ENCODE measurements at places on chromosomes 5 and 9.

- no peak for DNase-seq
Measured at GRCh38 chr5:42502613-42503470, 79.6 kb downstream of the GHR start.

GRCh38 chr5:149581931-149582768, 852 bp downstream of the ARHGEF37 start:
- DNase-seq = no peak

DNA sequence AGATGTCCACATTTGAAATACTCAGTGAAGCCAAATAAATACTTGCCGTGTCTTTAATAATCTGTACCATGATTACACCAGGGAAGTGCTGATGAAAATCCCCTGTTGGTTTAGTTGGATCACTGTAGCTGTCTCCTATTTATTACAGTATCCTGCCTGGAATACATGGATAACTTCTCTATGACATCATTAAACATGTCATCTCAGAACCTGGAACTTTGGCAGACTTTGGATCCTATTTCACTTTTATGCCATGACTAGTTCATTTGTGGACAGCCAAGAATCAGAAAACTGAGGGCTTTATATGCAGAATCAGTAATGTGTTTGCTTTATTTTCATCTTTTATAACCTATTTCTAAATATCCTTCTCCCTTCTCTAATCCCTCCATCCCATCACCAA, at the start of gene TXNDC8:
TXNDC8 (minus strand) TSS at position 137 of the 400 bp plus-strand sequence.
- no peak for DNase-seq

GRCh38 chr5:178378527-178379484, 146.2 kb upstream of the PHYKPL start:
- no peak for DNase-seq

DNA sequence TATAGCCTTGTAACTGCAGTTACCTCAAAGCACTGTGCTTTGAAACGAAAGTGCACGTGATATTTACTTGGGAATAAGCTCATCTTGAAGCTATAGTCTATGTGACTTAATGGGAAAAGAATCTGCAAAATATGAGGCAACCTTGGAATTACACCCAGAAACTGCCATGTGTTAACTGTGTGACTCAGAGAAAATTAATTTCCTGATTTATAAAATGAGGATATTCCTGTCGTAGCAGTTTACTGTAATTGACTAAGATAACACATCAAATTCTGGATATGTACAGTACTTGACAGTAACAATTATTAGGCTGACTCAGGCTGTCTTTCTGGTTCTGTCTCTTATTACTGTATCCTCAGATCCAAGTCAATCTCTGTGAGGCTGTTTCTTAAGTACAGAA, 1079.9 kb upstream of the ACO1 start:
- no peak for DNase-seq

DNA sequence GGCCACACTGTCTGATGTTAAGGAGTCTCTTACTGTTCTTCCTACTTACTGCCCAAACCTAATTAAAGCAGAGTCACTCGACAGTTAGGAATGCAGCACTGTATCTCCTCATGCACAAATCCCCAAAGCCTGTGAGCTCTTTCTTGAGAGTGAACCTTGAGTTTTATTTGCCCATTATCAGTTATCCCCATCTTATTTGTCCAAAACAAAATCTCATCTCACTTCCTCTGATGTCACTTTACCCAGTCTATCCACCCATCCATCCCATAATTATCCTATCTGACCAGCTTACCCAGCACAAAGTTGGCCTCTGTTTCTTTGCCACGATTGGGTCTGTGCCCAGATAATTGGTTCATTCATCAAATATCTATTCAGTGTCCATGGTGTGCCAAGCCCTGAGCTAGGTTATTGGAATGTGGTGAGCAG, 250.8 kb downstream of the SLIT3 start:
- DNase-seq = no peak

DNA sequence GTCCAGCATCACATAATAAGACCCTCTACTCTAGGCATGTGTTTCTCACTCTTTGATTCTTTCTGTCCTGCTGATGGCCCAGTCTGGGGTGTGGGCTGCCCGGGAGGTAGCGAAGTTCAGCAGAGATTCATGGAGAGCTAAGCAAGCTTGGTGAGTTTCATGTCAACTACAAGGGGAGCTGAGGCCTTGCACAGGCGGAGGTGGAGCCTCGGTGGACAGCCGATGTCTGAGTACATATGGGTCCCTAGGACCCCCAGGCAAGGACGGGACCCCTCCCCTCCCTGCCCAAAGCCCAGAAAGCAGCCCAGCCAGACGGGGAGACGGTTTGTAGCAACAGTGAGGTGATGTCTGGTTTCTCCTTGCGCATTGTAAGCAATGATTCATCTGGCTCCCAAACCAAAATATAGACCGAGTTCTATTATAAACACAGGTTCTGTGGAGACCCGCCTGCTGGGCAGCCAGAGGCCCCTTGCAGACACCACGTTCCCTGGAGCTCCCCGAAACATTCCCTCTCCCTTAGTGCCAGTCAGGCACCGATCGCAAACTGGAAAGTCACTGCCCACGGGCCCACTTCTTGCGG, 45.5 kb downstream of the COL27A1 start:
- no peak for DNase-seq

Data from NCI-H187 treated with DMSO at 0.1 percent for 48 hours (cell line).